ENCODE measurements at places on chromosomes 1 and 21. TPM values are rescaled to one million over a fixed set of nuclear protein-coding genes. Genes with fewer than 3 reads are reported as not detected.

FLG2 gene
- not detected for total RNA-seq

ZNF644 gene
- total RNA-seq: 16.4 TPM

COA7 gene
- 29.3 TPM for total RNA-seq

SHC1 gene
- 254 TPM for total RNA-seq

PAPPA2 gene
- 0.02 TPM for total RNA-seq

HTR1D gene
- total RNA-seq: 11.4 TPM

C1orf115 gene
- total RNA-seq: 5.9 TPM

XCL1 gene
- total RNA-seq: not detected

SYNC gene
- total RNA-seq: 11.4 TPM

RUNX3 gene
- 4.8 TPM for total RNA-seq

METTL25B gene
- 22.7 TPM for total RNA-seq

LCE1C gene
- not detected for total RNA-seq

PLA2G2D gene
- not detected for total RNA-seq

BTBD19 gene
- 2.6 TPM for total RNA-seq

CACNA1E gene
- total RNA-seq: not detected

F13B gene
- total RNA-seq: 0.08 TPM

PLA2G2A gene
- total RNA-seq: not detected

FBLIM1 gene
- total RNA-seq: 31.4 TPM

KCNN3 gene
- 0.05 TPM for total RNA-seq

CLIC6 gene
- 0.08 TPM for total RNA-seq

LMX1A gene
- total RNA-seq: not detected

TGFB2 gene
- total RNA-seq: 8.6 TPM

AVPR1B gene
- total RNA-seq: not detected

NTMT2 gene
- not detected for total RNA-seq

COL16A1 gene
- total RNA-seq: 2.8 TPM

CAMK2N1 gene
- total RNA-seq: 58.0 TPM

SLC26A9 gene
- total RNA-seq: 0.08 TPM

CRP gene
- not detected for total RNA-seq

KCNE1 gene
- total RNA-seq: not detected
